ENCODE measurements at places on chromosomes 3 and 15.
A peak's percentile ranks its signal among the peaks of the same experiment; 100 is the strongest.

- DNase-seq: no peak
Measured at GRCh38 chr3:148008591-148008990, 599.4 kb downstream of the ZIC1 start.

DNA sequence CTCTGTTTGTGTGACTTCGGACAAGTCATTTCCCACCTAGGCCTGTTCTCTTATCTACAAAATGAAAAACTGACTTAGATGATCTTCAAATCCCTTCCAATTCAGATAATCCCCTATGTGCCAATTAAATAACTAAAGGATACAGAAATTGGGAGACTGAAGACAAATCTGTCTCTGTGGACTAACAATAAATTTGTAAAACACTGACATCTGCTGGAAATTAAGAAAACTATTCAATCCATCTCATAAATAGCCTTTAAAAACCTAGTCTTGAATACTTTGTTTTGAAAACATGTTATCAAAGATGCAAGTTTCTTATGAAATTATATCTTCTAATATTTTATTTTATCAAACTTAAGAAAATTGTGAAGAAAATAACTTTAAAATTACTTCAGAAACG lies 38.3 kb downstream of the MTHFS start:
- no peak for DNase-seq

DNA sequence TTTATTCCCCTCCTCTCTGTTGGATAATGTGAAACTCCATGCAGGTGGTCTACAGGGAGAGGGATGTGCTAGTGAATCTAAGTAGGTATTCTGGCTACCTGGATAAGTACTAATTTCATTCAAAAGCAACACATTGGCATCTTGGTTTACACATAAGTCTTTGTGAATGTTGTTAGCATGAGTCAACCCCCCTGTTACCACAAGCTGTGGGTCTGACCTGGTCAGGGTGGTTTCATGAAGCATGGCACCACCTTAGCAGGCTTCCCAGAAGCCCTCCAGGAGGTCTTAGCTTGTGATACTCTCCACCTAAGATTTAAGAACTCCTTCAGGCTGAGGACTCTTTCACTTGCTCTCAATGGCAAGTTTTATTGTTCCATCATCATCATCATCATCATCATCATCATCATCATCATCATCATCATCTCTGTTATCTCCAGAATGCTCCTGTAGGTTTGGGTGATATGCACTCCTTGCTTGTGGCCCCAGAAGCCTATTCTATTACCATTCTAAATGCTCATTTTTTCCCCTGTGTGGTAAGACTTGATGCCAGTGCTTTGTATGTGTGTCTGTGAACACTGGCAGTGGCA lies 62.8 kb downstream of the EPHB1 start:
- no peak for DNase-seq

DNA sequence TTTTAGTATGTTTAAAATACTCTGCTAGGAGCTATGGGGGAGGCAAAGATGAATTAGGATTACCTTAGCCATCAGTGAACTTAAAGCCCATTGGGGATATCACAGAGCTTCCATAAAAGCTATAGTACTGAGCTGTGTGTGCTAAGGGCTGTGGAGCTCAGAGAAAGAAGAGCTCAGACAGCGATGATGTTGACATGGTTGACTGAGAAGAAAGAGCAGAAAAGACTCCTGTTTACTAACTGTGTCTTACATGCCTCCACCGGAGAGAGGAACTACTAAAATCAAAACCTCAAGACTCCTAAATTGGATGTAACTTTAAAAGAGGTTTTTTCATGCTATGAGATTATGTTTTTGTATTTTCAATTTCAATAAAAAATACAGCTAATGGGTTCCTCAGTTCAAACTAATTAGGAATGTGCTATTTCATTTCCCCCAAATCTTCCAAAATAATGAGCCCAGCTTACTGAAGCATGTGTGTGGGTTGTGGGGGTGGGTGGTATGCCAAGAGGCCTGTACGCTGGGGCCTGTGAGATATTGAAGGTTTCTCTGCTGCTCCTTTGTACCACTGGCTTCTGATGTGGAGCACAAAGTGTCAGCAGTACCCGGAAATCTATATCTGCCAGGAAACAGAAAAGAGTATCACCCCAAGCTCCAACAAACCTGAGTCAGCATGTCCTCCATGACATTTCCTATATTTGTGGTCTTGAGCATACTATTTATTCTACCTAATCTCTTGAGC lies 22.7 kb downstream of the DGKG start:
- DNase-seq: no peak

DNA sequence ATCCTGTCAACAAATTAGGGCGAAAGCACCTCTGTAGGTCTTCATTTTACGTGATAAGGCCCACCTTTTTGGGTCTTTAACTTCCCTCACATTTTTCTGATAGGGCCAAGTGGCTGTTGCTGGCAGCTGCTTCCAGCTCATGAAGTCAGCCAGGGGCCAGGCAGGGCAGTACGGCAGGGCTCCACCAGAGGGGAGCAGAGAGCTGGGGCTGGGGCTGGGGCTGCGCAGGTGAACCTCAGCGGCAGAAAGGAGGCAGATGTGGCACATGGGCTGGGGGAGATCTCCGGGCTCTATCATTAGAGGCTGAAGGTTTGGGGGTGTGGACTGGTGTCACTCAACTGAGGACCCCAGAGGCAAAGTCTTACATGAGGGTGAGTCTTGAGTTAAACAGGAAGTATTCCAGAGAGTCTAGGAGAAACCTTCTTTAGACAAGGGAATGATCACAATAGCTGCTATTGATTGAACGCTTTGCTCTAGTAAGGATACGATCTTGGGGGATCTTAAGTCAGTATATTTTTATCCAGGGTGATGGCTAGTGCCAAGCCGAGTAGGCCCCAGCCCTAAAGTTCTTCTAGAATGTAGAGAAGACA lies 62.8 kb upstream of the MEX3B start:
- peak; percentile 89 for DNase-seq

GRCh38 chr15:101145362-101145761 lies 106.5 kb downstream of the CHSY1 start:
- no peak for DNase-seq

- DNase-seq: no peak
Measured at GRCh38 chr15:68623301-68623892, 44.6 kb downstream of the CORO2B start.

- no peak for DNase-seq
Measured at GRCh38 chr3:40980467-40980866, 218.8 kb upstream of the CTNNB1 start.

- DNase-seq: no peak
Measured at GRCh38 chr3:149969110-149969939, 1.4 kb downstream of the PFN2 start.

DNA sequence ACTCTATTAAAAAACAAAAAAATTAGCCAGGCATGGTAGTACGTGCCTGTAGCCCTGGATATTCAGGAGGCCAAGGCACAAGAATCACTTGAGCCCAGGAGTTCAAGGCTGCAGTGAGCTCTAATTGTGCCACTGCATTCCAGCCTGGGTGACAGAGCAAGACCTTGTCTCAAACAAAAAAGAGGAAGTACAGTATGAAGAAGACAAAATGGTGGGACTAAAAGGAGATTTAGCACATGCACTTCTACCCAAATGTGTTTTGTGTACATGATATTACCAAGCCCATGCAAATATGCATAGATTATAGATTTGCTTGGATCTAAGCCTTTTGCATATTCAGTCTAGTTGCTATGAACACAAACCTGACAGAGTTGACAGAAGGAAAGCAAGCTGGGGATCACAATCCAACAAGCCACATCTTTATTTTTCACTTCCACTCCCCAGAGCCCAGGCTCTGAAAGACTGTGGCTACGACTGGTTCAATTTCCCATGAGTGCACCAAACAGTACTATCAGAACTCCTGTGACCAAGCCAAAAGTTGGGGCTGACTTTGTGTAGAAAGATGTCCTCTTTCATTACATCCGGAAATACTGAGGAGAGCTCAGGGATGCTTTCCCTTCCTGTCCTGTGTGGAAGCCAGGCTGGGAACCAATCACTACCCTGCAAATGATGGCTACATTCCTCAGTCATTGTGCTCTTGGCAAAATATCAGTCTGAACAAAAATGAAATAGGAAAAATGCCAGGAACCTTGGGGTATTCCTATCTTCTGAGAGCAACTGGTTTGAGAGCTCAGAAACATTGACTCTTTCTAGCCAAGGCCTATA lies 49.4 kb downstream of the TGM4 start:
- no peak for DNase-seq
